ENCODE measurements at places on chromosomes 7 and 10.

- no peak for DNase-seq
Observed at GRCh38 chr10:51198170-51198569, 123.9 kb downstream of the PRKG1 start.

DNA sequence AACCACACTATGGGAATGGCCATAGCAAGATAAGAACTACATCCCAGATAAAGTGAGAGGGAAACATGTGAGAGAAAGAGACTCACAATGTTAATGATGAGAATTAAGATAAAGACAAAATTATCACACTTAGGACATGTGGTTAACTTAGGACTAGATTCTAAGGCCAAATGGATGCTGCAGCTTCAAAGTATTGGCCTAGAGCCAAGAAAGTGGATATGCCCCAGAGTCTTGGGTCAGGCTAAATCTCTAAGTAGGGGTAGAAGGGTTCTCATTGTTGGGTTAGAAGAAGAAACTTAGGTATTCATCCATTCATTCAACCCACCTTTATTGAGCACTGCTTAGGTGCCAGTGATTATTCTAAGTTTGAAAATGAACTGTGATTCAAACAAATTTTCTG, 818.0 kb downstream of the PHTF2 start:
- no peak for DNase-seq

DNA sequence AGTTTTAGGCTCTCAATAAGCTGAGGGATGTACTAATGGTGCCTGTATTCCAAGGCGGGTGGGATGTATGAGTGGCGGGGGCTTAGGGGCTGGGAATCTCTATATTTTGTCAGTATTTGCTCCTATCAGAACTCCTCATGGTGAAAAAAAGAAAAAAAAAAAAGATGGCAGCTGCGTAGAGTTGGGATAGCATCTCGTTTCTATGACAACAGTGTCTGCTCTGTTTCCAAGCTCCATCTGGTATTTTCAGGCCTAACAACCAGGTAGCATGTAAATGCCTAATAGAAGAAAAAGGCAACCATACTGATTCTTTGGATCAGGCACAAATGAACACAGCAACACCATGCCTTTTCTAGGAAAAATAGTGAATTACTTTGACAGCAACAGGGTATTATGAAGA, 11.7 kb upstream of the CCDC172 start:
- DNase-seq, result no peak

DNA sequence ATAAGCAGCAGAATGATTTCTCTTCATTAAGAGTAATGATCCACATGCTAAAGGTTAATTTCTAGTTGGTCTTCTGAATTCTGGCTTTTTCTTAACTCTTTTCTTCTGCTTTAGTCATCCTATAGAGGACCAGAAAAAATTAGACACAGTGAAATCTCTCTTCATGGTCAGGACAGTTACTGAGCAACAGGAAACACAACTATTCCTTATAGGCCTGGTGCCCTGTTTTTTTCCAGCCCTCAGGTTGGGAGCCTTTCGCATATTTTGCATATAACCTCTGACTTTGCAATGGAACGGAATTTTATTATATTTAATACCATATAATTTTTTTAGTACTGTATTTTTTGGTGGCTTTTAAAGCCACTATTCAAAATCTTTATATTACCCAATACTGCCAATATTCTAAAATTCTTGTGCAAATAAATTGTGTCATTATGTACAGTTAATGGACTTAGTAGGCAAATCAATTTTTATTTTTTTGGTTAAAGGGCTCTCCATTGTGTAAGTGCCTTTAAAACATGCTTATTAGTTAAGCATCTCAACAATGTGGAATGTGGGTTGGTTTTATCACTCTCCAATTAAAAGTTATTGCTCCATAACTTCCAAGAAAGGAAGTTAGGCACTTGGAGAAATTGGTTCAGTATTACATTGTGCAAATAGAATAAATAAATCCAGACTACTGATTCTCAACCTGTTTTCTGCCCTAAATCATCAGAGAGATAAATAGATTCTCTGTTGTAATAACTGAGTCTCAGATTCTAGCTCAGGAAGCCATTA, 22.5 kb downstream of the ARL4A start:
- DNase-seq, result no peak

DNA sequence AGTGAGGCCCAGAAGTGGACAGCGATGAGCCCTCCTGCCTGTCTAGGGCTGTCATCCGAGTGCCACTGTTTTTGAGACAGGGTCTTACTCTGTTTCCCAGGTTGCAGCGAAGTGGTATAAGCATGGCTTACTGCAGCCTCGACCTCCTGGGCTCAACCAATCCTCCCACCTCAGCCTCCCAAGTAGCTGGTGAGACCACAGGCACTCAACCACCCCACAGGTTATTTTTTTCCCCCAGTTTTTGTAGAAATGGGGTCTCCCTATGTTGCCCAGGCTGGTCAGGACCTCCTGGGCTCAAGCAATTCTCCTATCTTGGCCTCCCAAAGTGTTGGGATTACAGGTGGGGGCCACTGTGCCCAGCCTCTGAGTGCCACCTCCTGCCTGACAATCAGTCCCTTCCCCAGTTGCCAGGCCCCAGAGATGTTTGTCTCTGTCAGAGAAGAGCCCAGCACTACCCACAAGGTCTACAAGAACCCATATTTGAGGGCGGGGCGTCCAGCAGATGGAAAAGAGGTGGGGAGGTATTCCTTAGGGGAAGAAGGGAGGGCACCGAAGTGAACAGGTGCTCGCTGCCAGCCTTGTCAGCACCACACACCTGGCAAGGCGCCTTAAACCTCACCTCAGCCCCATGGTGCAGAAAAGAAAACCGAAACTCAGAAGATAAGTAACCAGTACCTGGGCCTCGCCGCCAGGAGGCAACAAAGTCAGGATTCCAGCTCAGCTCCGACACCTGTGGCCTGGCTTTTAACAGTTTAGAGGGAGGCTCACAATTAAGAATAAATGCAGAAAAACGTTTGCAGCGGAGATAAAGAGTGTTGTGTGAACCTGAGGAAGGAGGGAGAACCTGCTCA, 77.4 kb upstream of the ANLN start:
- DNase-seq, result no peak

DNA sequence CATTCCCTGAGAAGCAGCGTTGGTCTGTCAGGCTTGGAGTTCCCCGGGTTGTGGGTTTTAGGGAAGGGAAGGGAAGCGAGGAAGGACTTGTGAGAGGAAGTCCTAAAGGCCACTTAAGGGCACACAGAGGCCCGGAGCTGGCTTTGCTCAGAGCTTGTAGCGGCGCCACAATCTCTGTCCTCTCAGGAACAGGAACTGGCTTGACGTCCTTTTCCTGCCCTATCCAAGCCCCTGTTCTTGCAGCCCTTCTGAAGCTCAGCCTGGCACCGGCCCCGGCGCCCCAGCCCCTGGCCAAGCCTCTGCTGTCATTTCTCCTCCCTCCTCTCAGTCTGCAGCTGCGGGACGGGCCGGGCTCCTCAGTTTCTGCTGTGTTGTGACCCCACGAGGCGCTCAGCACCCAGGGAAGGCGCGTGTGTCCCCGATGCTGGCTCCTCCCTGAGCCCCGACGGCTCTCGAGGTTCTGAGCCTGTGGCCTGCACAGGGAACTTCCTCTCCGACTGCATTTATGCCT, at the start of gene GIMAP8:
Gene GIMAP8 (plus strand): TSS at position 140 of the 511 bp plus-strand sequence. CDS start 16,069 bp downstream, outside the sequence.
- DNase-seq, result no peak

- peak; percentile 47 for DNase-seq
Observed at GRCh38 chr7:45573661-45574415, at the start of gene ADCY1. Gene ADCY1 (plus strand): TSS chr7:45574368. CDS start chr7:45574544, 176 bp downstream.

GRCh38 chr10:11685787-11686218, 56.4 kb upstream of the ECHDC3 start:
- no peak for DNase-seq

DNA sequence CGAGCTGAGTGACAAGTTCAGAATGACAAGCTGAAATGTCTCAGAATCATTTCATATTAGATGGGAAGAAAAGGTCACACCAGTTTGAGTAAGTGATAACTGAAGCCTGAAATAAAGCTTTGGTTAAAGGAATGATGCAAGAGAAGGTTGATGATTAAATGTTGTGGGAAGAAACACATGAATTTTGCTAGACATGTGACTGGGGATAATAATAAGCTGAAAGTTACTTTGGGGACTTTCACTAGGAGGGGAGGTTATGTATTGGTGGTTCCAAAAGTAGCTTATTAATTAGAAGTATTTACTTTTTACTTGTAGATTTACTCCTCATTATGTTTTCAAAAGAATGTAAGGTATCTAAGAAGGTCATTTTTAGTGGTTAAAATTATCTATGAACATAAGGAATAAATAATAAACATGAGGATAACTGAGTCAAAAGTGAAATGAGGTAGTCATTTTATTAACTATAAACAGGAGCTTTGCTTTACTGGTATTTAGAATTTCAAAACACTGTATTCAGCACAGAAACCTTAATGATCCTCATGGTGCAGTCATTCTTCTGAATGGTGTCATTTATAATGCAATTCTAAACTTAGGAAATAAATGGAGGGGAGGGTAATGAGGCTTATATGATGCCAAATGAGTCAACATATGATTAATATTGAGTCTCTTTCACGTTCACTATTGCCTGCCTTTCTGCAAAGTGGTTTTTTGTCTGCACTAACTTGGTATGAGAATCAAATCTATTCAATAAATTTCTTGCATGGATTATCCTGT, 63.7 kb downstream of the PRKG1 start:
- DNase-seq, result no peak

- DNase-seq, result no peak
Observed at GRCh38 chr7:85177316-85177715, 9.5 kb downstream of the SEMA3D start.
